ENCODE measurements at places on chromosomes 6 and 20.

DNA sequence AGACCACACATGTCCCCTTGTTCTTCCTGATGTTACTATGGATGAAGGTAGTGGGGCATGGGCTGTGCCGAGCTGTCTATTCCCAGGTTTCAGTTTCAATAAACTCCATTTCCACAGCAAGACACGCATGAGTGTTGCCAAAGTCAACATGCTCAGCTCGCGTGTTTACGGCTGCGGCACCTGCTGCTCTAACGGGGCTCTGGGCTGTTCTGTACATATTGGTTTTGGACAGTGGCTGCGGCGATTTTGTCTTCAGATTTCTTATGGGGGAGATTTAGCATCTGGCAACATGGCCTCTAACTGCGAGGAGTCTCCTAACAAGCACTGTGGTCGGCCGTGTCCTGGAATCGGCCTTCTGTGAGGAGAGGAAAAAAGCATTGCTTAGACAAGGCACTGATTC is 58.6 kb downstream of the TMEM242 start:
- DNase-seq = no peak

DNA sequence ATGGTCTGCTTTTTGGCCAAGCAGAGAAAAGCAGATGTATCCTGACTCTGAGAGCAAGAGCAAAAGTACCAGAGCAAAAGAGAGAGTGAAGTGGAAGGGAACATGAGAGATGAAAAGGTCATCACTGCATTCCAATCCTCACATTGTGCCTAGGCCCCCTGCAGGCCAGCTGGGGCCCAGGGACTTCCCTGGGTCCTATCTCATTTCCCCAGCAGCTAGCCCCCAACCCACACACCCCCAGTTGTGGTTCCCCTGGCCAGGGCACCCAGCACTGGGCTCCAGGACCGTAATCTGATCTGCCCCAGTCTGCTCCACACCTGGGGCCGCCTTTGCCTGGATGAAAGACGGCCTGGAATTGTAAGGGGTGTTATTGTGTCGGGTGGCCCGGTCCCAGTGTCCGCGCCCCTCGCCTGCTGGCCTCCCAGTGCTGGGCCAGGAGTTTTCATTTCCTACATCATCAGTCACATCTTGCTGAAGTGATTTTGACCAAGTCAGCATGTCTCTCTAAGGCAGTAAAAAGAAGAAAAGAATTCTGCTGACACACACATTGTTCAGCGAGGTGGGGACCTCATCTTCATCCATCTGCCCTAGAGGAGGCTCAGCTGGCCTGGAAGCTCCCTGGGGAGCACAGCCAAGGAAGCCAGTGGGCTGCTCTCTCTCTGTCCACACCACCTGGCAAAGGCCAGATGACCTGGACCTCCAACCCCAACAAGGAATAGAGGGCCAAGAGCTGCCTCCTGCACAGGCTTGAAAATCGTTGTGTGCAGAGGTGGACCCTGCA is 4.0 kb upstream of the BMP7 start:
- no peak for DNase-seq

DNA sequence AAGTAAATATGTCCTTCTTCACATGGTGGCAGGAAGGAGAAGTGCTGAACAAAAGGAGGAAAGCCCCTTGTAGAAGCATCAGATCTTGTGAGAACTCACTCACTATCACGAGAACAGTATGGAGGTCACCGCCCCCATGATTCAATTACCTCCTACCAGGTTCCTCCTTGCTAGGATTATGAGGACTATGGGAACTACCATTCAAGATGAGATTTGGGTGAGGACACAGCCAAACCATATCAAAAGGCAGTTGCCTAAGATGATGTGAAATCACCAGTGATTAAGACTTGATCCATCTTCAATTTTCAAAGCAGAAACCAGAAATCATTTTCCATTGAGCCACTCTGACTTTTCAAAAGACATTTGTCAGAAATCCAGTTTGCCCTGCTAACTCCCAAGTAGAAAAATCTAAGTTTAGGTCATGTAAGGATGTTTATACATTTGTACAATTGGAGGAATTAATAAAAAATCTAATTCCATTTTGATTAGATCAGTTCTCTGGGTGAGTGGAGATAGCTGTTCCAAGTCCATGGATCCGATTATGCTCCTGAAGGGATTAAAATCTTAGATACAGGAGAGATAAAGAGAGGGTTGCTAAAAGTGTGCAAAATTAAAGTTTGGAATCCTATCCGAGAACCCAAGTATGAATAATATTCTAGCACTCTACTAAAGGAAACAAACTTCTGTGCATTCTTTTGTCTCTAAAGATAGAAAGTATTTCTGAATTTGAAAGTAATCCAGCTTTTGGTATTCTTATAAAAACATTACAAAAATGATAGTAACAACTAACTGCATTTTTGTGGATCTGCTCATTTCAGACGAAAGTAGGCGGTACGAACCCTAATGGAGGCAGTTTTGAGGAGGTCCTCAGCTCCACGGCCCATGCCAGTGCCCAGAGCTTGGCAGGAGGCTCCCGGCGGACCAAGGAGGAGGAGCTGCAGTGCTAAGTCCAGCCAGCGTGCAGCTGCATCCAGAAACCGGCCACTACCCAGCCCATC is 39.5 kb downstream of the HDDC2 start:
- no peak for DNase-seq

DNA sequence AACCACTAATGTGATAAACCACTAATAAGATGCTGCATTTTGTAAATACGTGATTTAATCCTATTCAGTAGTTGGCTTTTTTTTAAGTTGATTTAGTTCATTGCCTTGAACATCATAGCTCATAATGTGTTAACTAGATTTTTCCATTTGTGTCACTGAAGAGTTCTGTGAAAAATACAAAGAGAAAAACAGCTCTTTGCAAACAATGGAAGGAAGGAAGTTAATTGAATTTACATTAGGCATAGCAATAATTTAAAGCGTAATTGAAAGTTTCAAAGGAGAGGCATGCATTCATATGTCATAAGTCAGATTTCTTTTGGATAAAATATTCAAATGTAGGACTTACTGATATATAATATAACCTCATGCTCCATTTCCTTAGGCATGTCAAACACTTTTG is 102.3 kb downstream of the TBC1D7 start:
- no peak for DNase-seq

- DNase-seq = no peak
These were observed 13.8 kb downstream of the SIGLEC1 start for GRCh38 chr20:3698591-3699001.

All from GM04504 (cell line).